ENCODE measurements at places on chromosomes 13 and 19.

DNA sequence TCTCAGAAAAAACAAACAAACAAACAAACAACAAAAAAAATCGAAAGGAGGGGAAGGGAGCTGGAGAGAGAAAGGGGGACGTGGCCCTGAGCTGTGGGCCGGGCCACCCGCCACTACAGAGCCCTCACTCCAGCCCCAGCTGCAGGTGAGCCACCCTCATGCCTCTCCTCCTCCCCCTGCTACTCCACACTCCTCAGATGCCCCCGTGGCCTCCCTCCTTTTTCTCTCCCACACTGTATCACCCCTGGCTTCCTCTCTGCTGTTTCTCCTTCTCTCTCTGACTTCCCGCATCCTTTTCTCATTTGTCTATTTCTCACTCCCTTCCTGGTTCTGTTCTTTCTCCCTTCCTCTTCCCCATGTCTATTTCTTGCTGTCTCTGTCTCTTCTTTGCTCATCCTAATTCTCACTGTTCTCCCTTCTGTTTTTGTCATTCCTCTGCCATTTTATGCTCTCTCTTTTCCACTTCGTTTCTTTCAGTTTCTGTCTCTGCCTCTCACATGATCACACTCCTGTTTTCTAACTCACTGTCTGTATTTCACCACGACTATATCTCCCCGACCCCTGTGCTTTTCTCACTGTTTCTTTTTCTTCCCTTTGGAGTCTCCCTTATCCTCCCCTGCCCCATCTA is 2.7 kb downstream of the KLK2 start:
- no peak for DNase-seq

DNA sequence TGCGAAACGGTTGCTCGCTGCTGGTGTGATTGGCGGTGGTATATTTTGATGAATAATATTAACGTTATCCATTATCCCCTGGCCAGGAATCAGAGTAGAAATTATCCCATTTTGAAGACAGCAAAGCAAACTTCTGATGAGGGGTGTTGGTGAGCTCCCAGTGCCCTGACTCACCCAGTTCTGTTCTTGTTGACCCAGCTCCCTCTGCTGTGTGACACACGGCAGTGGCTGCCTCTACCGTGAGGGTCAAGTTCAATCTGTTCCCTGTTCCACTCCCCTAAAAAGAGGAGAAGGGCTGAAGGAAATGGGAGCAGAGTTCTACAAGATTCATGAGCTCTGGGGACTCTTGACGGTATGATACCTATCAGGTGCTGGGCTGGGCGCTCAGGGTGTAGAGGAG is 2.0 kb downstream of the CAMSAP3 start:
- no peak for DNase-seq

DNA sequence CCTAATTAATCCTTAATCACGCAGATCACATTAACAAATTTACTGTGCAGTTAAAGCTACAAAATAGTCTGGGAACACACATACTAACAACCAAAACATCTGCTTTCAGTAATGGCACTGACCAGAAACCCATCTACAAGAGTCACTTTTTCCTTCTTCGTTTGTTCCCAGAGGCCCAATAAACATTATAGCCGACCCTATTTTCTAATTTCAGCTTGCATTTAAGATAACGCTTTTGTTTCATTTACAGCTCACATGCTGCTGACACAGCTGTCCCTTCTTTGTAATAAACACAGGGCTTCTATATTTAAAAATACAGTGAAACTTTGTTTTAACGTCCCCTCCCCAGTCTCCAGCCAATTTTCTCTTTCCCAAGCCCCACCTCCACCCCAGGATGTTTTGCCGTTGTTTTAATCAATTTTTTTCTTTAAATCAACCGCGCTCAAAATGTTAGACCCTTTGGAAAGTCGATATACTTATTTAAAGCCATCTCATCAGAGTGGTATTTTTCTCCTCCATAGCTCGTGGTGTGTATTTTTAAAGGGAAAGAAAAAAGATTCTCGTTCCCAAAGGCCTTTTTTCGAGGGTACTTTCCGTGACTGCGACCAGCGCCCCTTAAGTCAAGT is 1.7 kb upstream of the WBP4 start:
- DNase-seq = no peak

GRCh38 chr13:102402290-102402689 is 442 bp upstream of the FGF14 start:
- no peak for DNase-seq
